Effector memory CD4-positive, alpha-beta T cell (primary cell): ENCODE measurements at places on chromosomes 3 and 15.

- H3K27ac ChIP-seq: no peak overlapping the region
- no peak overlapping the region for H3K4me3 ChIP-seq
- no peaks in the 10 kb centered on the region for H3K4me1 ChIP-seq
- no peaks in the 10 kb centered on the region for H3K36me3 ChIP-seq
Measured at GRCh38 chr3:167115331-167115934, 264.7 kb downstream of the ZBBX start.

- peaks cover 69% of the 10 kb centered on the region for H3K4me1 ChIP-seq
- peak overlapping the region; percentile 18 for H3K4me3 ChIP-seq
- peak overlapping the region; percentile 9 for H3K27ac ChIP-seq
- H3K36me3 ChIP-seq: no peaks in the 10 kb centered on the region
Measured at GRCh38 chr3:30614373-30614772, 8.0 kb downstream of the TGFBR2 start.

GRCh38 chr3:177057768-177058167 lies 139.5 kb downstream of the TBL1XR1 start:
- no peak overlapping the region for H3K27ac ChIP-seq
- H3K27me3 ChIP-seq: no peaks in the 10 kb centered on the region
- H3K4me1 ChIP-seq: peaks cover 9% of the 10 kb centered on the region
- no peaks in the 10 kb centered on the region for H3K36me3 ChIP-seq
- H3K4me3 ChIP-seq: peak overlapping the region; percentile 8

DNA sequence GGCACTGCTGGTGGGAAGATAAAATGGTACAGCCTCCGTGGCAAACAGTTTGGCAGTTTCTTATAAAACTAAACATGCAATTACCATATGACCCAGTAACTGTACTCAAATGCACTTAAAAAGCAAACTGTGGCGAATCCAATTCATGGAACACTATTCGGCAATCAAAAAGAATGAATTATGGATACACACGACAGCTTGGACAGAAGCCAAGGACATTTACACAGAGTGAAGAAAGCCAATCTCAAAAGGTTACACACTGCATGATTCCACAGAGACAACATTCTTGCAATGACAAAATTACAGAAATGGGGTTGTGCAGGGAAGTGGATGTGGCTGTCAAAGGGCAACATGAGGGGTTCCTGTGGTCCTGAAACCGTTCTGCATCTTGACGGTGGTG lies 122.1 kb upstream of the IQSEC1 start:
- H3K4me3 ChIP-seq: no peak overlapping the region
- H3K27ac ChIP-seq: no peak overlapping the region
- no peaks in the 10 kb centered on the region for H3K27me3 ChIP-seq

DNA sequence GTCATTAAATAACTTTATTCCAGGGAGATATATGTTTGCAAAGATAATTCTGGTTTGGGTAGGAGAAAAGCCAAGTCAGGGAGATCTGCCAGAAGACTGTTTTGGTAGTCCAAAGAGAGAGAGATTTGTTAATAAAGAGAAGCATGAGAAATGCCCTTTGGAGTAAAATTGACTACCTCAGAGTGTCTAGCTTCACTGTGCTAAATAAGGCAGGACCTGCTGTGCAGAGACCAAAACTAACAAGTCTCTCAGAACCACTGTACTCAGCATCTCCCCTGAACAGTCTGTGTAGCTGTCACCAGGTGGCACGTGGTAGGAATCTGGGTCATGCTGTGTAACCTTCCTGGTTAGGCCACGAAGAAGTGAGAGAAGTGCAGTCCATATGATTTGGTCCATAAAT lies 31.6 kb upstream of the SLC35G2 start:
- no peaks in the 10 kb centered on the region for H3K27me3 ChIP-seq
- H3K27ac ChIP-seq: no peak overlapping the region
- no peak for DNase-seq
- H3K4me1 ChIP-seq: no peaks in the 10 kb centered on the region

- H3K36me3 ChIP-seq: no peaks in the 10 kb centered on the region
- H3K27me3 ChIP-seq: no peaks in the 10 kb centered on the region
- no peak overlapping the region for H3K4me3 ChIP-seq
- no peaks in the 10 kb centered on the region for H3K4me1 ChIP-seq
- no peak for DNase-seq
Measured at GRCh38 chr3:69871251-69871650, 128.3 kb upstream of the SAMMSON start.

DNA sequence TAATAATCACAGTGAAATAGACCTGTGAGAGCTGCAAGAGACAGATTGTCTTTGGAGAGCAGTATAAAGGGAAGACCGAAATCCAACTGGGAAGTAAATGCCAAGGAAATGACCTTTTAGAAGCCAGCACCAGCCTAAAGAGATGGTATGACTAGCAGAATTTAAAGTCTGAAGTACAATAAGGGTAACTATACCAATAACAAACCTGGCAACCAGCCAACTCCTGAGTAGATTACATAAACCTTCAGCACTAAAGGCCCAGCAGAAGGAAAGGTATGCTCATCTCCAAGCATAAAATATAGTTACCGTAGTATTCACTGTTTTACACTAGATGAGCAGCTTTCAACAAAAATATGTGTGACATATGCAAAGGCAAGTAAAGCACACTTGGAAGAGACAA lies 155.1 kb upstream of the SATB1 start:
- H3K4me3 ChIP-seq: no peak overlapping the region
- no peaks in the 10 kb centered on the region for H3K36me3 ChIP-seq

DNA sequence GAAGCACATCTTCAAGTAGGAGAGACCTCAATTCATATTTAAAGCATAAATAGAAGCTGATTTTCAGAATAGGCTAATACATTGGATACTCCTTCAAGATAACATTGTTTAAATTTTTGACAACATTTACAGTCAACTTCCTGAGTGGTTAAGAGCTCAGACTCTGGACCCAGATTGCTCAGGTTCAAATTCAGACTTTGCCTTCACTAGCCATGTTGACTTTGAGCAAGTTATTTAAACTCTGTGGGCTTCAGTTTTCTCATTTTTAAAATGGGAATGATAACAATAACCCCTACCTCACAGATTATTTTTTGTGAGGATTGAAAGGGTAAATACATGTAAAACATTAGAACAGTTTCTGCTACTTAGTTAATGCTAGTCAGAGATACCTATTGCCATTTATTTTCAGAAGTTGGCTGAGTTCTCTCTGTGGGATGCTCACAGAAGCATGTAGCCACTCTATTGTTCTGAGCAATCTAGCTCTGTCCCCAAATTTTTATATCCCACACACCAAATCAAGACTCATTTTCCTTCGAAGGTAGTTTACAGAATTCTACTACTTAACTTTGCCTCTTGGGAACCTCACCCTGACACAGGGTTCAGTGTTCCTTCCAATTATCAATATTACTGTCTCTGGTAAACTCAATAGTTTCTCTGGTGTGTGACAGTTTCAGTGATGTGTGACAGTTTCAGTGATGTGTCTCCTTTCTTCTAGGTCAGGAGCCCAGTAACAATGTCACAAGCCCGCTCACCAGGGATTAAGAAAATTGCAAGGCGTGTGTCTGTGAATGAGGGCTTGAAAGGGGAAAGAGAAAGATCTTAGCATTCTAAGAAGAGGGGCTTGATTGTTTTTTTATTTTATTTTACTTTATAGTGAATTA lies 79.4 kb upstream of the OSTN start:
- no peak overlapping the region for H3K27ac ChIP-seq
- H3K4me1 ChIP-seq: no peaks in the 10 kb centered on the region
- no peak overlapping the region for H3K4me3 ChIP-seq
- no peaks in the 10 kb centered on the region for H3K36me3 ChIP-seq
- no peak for DNase-seq

- H3K4me3 ChIP-seq: no peak overlapping the region
- no peak overlapping the region for H3K27ac ChIP-seq
- no peaks in the 10 kb centered on the region for H3K27me3 ChIP-seq
- no peaks in the 10 kb centered on the region for H3K36me3 ChIP-seq
- no peaks in the 10 kb centered on the region for H3K4me1 ChIP-seq
Measured at GRCh38 chr3:158839966-158840365, 38.1 kb downstream of the MFSD1 start.

DNA sequence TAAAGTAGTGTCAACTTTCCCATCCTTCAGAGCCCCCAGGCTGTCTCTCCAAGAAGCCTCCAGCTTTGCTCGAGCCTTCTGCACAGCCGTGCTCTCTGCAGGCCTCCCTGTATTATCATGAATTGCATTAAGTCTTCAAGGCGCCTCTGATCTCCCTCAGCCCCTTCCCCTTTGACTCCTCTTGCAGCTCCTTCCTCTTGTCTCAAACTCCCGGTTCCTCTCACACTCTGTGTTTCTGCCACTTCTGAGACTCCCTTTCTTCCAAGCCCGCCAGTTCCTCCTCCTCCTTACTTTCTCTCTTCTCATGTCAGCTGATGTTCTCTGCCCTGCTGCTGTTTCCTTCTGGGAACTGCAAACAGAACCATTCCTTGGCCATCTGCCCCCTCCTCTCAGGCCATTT lies 418.8 kb downstream of the EPHB1 start:
- no peaks in the 10 kb centered on the region for H3K36me3 ChIP-seq
- H3K4me1 ChIP-seq: no peaks in the 10 kb centered on the region
- no peaks in the 10 kb centered on the region for H3K27me3 ChIP-seq
- H3K27ac ChIP-seq: no peak overlapping the region
- no peak for DNase-seq

DNA sequence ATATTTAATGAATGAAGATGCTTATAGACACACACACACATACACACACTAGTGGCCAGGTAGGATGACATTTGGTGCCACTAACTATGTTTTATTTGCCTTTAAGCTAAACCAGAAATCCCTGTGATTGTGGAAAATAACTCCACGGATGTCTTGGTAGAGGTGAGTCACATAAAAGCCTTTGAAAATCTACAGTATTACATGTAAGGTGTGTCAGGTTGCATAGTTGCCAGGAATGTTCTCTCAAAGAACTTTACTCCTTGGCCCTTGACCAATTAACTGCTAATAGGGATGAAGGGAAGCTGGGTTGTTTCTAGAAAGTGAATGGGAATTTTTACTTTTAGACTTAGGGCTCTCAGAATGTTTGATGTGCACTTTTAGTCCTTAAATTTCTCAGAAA lies 9.9 kb downstream of the ZBED2 start:
- H3K27ac ChIP-seq: no peak overlapping the region
- no peak overlapping the region for H3K4me3 ChIP-seq
- no peaks in the 10 kb centered on the region for H3K4me1 ChIP-seq
- peaks cover 58% of the 10 kb centered on the region for H3K36me3 ChIP-seq
- DNase-seq: no peak
- no peaks in the 10 kb centered on the region for H3K27me3 ChIP-seq
